ENCODE measurements at places on chromosomes 13 and 19. TPM values are rescaled to one million over a fixed set of nuclear protein-coding genes. Genes with fewer than 3 reads are reported as not detected.

- no peaks in the 10 kb centered on the region for H3K4me1 ChIP-seq
- H3K27me3 ChIP-seq, result no peaks in the 10 kb centered on the region
- H3K4me3 ChIP-seq, result no peak overlapping the region
- H3K36me3 ChIP-seq, result no peaks in the 10 kb centered on the region
These were observed 288.0 kb upstream of the SLC10A2 start for GRCh38 chr13:103354171-103354570.

Gene PABPC3
- not detected for total RNA-seq

Gene LGALS14
- total RNA-seq, result not detected

DNA sequence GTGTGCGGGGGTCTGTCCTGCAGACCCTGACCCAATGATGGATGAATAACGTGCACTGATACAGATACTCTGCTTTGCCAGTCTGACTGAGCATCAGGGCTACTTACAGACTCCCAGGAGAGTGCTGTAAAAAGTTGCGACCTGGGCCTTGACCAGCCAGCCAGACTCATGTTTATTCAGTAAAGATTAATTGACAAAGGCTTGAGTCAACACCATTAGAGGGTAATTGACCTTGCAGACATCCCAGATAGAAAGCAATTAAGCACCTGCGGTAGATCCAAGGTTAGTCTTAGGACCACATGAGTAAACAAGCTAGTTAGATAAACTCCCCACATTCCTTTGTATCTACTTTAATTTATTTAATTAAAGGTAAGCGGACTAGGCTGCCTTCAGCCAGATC is 10.4 kb downstream of the NUDT19 start:
- H3K36me3 ChIP-seq, result peaks cover 27% of the 10 kb centered on the region
- H3K27ac ChIP-seq, result no peak overlapping the region
- H3K4me1 ChIP-seq, result no peaks in the 10 kb centered on the region

Gene GRK1
- not detected for total RNA-seq

Gene APBA3
- 32.6 TPM for total RNA-seq

GRCh38 chr13:40464337-40465014 is 202.0 kb downstream of the FOXO1 start:
- no peak overlapping the region for H3K27ac ChIP-seq
- DNase-seq, result no peak
- H3K4me1 ChIP-seq, result no peaks in the 10 kb centered on the region

DNA sequence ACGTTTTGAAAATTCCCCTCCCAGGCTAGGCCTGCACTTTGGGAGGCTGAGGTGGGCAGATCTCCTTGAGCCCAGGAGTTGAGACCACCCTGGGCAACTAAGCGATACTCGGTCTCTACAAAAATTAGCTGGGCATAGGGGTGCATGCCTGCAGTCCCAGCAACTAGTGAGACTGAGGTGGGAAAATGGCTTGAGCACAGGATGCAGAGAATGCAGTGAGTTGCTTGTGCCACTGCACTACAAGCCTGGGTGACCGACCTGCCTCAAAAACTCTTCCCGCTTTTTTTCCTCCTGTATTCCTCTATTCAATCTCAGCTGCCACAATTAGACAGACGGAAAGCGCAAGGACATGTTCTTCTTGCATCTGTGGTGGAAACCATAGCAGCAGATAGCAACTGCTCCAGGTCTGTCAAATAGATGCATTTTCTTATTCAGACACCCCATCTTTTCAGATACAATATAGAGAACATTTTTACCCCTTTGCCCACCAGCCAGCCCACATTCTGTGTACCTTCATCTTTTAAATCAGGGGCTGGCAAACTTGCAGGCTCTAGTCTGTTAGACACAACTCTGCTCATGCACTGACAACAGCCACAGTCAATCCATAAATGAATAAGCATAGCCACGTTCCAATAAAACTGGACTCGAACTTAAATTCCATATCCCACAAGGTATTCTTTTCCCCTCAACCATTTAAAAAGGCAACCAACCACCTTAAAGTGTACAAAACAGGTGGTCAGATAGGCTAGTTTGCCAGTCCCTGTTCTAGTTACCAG is 4.8 kb downstream of the TPT1 start:
- no peak for DNase-seq
- H3K27ac ChIP-seq, result peak overlapping the region; percentile 72
- H3K27me3 ChIP-seq, result no peaks in the 10 kb centered on the region

DNA sequence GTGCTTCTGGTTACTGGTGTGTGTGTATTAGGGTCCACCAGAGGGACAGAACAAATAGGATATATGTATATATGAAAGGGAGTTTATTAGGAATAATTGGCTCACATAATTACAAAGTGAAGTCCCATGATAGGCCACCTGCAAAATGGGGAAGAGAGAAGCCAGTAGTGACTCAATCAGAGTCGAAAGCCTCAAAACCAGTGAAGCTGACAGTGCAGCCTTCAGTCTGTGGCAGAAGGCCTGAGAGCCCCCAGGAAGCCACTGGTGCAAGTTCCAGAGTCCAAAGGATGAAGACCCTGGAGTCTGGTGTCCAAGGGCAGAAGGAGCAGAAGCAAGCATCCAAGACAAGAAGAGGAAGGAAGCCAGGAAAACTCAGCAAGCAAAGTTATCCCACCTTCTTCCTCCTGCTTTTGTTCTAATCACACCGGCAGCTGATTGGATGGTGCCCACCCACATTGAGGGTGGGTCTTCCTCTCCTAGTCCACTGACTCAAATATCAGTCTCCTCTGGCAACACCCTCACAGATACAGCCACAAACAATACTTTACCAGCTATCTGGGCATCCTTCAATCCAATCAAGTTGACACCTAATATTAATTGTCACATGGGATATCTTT is 21.7 kb upstream of the SCEL start:
- no peak overlapping the region for H3K4me3 ChIP-seq
- peaks cover 40% of the 10 kb centered on the region for H3K4me1 ChIP-seq
- no peaks in the 10 kb centered on the region for H3K36me3 ChIP-seq

Gene C19orf67
- total RNA-seq, result not detected

DNA sequence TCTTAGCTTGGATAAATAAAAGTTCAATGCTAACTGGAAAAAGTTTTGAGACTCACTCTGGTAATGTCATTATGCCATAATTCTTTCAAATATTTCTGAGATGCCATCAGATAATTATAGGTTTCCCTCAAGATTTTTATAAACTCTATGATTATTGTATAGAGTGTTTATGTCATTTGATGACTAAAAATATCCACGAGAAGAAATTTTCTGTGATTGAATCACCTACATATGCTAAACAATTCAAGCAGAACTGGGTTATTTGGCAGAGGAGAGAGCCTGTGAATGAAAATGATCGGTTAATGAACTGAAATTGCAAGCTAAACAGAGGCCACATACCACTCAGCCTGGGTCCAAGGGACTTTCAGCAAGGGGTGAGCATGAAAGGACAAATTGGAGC is 92.6 kb upstream of the TSC22D1 start:
- no peak overlapping the region for H3K4me3 ChIP-seq
- no peak overlapping the region for H3K27ac ChIP-seq
- no peak for DNase-seq
- no peaks in the 10 kb centered on the region for H3K4me1 ChIP-seq
- H3K27me3 ChIP-seq, result peaks cover 2% of the 10 kb centered on the region

DNA sequence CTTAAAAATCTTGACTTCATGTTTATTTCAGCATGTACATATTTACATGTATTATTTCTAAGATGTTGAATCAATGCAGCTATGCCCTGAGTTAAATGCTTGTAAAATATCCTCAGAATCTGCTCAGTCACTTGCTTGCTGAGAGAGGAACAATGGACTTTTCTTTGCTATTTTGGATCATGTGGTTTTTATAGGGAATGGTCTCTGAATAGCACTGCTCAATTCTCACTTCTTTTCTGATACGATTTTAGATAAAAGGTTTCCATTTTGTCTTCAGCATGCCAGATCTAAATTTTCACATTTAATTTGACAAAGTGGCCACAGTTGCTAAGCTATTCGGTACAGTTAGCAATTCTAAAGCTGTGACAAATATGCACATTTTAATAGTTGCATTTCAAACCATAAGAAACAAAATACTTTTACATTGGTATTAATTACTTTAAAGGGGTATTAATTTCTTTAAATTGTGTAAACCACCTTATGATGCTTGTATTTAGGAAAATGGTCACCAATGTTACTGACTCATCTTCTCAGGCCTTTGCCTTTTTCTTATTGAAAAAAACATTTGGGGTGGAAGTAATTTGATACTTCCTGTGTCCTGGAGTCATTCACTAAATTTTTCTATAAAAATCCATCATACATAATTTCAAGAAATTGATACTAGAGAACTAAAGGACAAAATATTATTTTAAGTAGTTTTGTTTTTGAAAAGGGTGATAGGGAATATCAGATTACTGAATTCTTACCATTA is 113.5 kb downstream of the MYO16 start:
- H3K4me3 ChIP-seq, result no peak overlapping the region
- no peaks in the 10 kb centered on the region for H3K27me3 ChIP-seq

Gene CEACAM6
- total RNA-seq, result 2.4 TPM

All from A673 (cell line).